ENCODE measurements at places on chromosomes 11 and 22.

- no peak for DNase-seq
Measured at GRCh38 chr11:118430956-118431355, 5.3 kb upstream of the KMT2A start.

DNA sequence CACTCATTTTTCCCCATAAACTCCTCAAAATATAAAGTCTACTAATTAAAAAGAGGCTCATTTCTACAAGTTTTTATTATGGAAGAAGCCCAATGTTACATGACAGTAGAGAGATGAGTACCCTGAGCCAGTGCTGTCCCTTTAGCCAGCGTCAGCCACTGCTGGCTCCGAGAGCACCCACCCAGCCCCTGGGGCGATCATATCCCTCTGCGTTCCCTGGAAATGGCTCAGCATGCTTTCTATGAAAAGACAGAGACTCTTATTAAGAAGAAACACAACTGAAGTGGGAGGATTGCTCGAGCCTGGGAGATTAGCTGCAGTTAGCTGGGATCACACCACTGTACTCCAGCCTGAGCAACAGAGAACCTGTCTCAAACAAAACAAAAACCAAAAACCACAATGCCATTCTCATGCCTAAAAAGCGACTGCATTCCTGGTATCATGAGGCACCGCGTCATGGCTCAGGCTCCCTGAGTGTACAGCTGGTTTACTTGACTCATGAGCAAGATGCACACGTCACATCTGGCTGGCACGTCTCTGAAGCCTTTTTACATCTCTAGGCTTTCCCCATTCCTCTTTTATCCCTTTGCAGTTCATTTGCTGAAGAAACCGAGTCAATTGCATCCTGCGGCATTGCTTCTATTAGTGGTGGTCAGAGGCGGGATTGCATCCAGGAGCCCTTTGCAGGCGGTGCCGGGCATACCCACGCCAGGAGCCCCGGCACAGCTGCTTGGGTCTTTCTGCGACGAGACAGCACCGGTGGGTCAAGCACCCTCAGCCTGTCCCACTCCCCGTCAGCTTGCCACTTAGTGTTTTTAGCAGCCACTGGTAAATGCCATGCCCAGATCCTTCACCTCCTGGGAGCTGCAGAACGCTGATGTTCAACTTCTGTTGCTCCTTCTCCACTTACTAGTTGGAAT, 119.9 kb downstream of the CTTN start:
- no peak for DNase-seq

GRCh38 chr11:76667856-76668255, 2.7 kb downstream of the LRRC32 start:
- no peak for DNase-seq

DNA sequence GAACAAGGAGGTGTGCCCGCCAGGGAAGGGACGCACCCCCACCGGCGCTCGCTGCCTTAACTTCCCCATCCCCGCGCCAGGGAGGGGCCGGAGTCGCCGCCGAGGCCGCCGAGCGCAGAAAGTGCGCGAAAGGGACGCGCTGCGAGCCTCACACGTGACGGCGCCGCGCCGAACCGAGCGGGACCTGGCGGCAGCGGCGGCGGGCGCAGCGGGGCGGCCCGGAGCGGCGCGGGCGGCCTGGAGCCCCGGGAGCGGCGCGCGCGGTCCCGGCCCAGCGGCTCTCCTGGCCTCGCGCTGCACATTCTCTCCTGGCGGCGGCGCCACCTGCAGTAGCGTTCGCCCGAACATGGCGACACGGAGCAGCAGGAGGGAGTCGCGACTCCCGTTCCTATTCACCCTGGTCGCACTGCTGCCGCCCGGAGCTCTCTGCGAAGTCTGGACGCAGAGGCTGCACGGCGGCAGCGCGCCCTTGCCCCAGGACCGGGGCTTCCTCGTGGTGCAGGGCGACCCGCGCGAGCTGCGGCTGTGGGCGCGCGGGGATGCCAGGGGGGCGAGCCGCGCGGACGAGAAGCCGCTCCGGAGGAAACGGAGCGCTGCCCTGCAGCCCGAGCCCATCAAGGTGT, at the start of gene SORL1:
TSS of gene SORL1 (plus strand) at position 329 of the 623 bp plus-strand sequence. CDS start at position 347, 18 bp downstream.
- DNase-seq = peak; percentile 68

DNA sequence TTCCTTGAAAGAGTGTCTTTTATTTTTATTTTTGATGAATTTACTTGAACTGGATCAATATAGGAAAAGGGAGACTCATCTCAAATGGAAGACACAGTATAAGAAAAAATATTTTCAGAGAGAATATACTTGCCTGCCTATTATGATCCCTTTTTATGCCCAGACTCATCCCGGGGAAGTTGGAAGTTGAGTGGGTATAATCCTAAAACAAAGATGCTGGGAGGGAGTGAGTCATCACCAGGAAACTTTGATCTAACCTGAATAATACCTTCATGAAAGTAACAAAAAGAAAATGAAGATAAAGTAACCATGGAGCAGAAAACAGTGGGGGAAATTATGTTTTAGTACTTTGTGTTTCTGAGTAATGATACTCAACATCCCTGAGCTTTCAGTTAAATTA, 1514.0 kb downstream of the FAM181B start:
- no peak for DNase-seq

- DNase-seq = no peak
Measured at GRCh38 chr22:20135265-20135664, 3.7 kb downstream of the ZDHHC8 start.

GRCh38 chr11:107014871-107015270, 3.4 kb downstream of the GUCY1A2 start:
- DNase-seq = no peak

- DNase-seq = no peak
Measured at GRCh38 chr11:12842933-12843636, 166.0 kb upstream of the RASSF10 start.

- no peak for DNase-seq
Measured at GRCh38 chr11:118643995-118644345, 35.5 kb downstream of the TREH start.

DNA sequence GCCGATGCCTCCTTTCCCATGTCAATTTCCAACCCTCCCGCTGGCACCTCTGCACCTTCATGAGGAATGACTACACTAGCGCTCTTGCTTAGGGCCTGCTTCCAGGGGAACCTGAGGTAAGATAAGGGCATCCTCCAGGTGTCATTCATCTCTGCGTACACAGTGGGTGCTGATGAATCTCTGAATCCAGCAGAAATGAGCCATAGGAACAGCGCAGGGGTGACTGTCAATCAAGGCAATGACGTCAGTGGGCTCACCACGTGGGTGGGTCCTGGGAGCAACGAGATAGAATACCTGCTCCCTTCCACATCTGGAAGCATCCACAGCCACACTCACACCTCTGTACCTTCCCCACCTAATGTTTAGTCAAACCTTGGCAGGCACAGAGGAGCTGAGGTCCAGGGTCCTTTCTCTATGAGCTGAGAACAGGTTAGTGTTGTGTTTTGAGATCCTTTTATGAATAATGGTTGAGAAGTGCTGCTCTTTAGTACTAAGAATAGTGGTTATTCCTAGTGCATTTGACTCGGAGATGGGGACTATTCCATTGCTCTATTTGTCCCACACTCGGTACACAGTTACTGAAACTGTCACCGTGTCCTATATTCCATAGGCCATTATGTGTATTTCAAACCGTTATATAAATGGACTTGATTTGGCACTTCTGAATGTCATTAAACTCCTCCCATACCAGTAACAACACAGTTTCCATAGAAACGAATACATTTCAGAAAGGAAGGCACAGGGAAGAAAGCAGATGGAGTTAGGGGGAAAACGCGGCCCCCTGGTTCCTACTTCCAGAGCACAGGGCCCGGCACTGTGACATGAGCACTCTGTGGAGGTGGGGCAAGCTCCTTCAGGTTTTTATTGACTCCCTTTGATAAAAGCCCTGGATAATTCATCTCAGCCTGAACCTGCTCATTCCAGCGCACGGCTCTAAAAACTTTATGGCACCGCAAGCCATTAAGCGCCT, 193.4 kb downstream of the ST3GAL4 start:
- DNase-seq = no peak

DNA sequence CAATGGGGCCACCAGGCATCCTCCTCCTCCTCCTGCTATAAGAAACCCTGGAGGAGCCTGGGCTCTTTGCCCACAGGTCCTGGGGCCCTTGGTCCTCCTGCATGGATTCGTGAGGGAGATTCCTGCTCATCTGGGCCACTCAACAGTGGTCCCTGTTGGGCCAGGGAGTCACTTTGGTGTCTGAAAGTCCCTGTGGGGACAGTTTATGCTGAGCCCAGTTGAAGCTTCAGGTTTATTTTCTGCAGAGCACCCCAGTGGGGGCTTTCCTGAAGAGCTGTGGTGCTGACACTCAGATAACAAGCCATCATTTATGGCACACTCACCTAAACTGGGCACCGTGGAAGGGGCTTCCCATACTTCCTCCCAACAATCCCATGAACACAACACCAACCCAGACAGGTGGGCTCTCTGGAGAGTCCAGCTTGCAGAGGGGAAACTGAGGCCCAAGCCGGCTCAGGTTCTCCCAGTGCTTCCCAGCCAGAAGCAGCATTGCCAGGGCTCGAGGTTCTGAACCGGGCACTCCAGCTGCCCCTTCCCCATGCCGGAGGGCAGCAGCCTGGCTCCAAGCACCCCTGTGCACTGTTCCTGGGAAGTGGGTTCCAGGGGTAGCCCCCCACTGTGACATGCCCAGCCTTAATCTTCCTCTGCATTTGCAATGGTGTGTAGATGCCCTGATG, 91.3 kb downstream of the MYEOV start:
- DNase-seq = no peak

GRCh38 chr11:62546244-62546928, at the start of gene AHNAK:
Gene AHNAK (minus strand): TSS chr11:62546806. CDS start chr11:62536098, 10,708 bp downstream.
- DNase-seq = peak; percentile 57

DNA sequence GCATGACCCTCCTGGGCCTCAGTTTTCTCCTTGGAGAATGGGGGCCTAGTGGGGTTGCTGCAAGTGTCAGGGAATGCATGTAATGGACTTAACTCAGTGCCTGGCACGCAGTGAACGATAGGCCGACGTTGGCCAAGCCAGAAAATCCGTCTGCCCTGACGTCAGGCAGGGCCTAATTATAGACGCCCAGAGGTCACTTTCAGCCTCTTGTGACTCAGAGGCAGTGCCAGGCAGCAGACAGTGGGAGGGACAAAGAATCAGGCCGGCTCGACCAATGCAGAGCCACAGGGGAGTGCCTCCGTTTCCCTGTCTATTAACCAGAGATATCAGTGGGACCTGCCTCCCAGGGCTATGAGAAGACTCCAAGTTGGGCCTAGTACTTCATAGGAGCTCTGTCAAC, 115.0 kb downstream of the MN1 start:
- DNase-seq = no peak

- DNase-seq = no peak
Measured at GRCh38 chr11:109680127-109680526, 258.1 kb downstream of the C11orf87 start.

- DNase-seq = no peak
Measured at GRCh38 chr11:124867700-124868099, 2.5 kb downstream of the ROBO3 start.

DNA sequence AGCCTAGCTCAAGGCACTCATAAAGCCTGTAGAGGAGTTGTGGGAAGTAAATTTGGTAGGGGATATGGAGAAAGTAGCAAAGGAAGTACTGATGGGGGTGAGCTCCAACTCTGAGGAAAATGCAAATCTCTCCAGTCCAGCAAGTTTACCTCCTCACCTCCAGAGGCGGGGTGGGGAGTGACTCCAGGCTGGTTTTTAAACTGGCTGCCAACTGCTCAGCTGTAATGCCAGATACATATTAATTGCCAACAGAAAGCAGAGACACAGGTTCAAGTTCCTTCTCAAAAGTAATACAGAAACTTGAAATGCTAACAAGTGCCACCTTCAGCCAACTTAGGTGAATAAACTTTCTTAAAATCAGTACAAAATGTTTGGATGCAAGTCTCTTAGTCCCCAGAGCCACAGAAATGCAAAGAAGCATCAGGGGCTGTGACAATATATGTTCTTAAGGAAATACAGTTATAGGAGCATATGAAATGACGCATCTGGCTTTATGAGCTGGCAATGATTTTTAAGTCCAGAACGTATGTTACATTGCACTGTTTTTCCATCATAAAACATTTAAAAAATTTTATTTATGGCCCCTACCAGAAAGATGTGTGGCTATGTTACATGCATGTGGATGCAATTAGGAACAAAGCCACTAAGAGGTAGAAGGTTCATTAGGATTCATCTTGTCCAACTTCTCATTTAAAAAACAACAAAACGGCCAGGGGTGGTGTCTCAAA, 436.4 kb upstream of the CCDC90B start:
- DNase-seq = no peak

- DNase-seq = no peak
Measured at GRCh38 chr11:12076840-12077534, 33.4 kb upstream of the MICAL2 start.

GRCh38 chr22:47782328-47783075, 1020.1 kb downstream of the TBC1D22A start:
- DNase-seq = no peak

- DNase-seq = no peak
Measured at GRCh38 chr22:29079218-29079901, 6.5 kb downstream of the KREMEN1 start.

- no peak for DNase-seq
Measured at GRCh38 chr22:38832005-38832978, 11.5 kb downstream of the NPTXR start.

- DNase-seq = no peak
Measured at GRCh38 chr11:105732611-105733010, 122.7 kb downstream of the GRIA4 start.

DNA sequence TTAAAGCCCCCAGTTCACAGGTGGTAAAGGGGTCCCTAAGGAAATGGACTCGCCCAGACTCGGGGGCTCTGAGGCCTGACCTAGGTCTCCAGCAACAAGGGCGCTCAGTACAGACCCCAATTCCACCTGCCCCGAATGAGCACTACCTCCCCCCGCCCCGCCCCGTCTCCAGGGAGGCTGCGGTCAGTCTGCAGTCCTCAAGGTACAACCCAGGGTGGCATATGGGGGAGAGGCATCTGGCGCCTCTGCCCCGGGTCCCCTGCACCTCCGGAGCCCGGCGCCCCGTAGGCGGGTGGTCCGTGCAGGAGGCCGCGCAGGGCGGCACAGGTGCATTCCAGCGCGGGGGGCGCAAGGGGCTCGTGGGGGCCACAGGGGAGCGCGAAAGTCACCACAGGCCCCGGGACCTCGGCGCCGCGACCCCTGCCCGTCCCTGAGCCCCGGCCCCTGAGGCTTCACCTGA, 361 bp downstream of the CTSD start:
- DNase-seq = no peak

DNA sequence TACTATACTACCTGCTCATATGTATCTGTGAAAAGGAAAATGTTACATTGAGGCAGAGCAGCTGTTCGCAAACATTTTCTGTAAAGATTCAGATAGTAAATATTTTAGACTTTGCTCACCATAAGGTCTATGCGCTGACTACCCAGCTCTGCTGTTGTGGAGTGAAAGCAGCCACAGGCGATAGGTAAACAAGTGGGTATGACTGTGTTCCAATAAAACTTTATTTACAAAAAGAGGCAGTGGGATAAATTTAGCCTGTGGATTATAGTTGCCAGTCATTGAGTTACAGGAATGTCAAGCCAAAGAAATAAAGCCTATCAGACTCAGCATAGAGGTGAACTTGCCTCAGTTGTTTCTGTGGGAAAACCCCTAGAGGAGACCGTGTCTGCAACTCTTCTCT, 487.7 kb upstream of the API5 start:
- no peak for DNase-seq

Data from CD4-positive, alpha-beta T cell (primary cell).